AG09309 (cell line): ENCODE measurements at places on chromosomes 6 and 20.
A peak's percentile ranks its signal among the peaks of the same experiment; 100 is the strongest.

DNA sequence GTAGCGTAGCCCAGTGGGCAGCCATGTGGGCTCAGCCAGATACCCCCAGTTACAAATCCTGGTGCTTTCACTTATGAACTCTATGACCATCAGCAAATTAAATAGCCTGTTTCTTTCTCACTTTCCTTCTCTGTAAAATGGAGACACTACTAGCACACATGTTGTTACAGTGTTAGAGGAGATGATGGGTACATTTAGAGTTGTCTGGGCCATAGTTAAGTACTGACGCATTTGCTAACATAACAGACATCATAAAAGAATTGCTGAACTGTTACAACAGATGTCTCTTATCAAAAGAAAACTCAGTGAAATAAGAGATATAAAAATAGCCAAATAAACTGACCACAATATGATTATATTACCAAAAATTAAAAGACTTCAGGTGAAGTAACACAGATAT, 69.9 kb upstream of the DOK5 start:
- DNase-seq: no peak

DNA sequence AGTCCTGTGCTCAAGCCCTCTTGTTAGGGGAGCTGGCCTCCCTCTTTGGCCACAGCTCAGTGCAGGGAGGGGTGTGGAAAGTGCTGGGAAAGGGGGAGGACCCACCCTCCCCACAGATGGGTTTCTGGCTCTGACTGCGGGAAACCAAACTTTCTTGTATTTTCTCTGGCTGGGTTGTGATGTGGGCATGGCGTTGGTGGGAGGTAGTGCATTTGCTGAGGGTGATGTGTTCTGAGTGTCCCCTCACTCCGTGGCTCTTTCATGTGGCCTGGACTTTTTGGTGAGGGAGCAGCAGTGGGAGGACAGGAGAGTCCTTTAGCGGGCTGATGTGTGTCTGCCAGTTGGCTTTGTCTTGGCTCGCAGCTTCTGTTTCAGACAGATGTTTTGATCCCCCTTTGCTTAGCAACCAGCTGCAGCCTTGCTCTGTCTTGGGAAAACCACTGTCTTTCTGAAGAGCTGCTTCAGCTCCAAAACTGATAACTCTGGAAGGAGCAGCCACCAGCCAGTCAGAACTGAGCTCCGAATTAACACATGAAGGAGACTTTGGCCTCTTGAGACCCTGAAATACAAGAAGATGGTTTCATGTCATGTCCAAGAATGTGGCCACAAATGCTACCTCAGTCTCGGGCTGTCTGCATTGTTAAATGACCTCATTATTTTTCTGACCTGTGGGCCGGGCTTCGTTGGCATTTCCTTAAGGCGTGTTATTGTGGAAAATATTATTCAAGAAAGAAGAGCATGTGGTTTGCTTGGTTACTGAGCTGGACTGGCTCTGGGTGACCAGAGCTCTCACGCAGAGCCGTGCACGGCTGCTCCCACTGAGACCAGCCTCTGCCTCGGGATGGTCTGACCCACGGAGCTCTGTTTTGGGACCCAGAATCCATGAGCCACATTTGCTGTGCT, 21.5 kb downstream of the SYNJ2 start:
- DNase-seq: peak; percentile 89

DNA sequence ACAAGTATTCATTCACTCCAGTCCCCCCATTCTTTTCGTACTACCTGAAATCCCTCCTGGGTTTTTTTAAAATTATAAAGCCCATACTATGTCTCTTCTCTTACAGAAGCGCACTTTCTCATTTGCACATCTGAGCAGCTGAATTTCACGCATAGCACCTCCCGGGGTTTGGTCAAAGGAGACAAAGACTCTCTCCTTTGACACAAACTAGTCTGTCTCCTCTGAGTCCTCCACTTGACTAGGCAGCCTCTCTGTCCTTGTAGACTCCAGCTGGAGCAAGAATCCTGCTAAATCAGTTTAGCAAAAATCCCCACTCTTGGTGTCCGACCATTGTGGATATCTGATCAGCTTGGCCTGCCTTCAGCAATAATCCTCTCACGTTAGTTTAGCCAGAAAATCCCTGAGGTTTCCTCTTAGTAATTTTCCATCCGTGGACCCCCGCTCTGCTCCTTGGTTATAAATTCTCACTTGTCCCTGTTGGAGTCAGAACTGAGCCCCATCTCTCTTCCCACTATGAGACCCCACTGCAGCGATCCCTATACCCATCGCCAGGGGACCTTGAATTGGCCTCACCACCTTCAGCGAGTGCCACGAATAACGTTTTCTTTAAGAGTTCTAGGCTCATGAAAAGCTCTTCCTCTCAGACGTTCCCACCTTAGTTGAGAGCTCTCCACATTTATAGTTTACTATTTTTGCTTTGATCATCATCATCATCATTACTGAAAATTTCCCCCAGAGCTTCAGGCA, 29.0 kb downstream of the PDYN start:
- no peak for DNase-seq

- no peak for DNase-seq
Observed at GRCh38 chr6:25963426-25964123, 973 bp downstream of the TRIM38 start.

GRCh38 chr6:116994447-116994846, 117.4 kb downstream of the RFX6 start:
- no peak for DNase-seq

DNA sequence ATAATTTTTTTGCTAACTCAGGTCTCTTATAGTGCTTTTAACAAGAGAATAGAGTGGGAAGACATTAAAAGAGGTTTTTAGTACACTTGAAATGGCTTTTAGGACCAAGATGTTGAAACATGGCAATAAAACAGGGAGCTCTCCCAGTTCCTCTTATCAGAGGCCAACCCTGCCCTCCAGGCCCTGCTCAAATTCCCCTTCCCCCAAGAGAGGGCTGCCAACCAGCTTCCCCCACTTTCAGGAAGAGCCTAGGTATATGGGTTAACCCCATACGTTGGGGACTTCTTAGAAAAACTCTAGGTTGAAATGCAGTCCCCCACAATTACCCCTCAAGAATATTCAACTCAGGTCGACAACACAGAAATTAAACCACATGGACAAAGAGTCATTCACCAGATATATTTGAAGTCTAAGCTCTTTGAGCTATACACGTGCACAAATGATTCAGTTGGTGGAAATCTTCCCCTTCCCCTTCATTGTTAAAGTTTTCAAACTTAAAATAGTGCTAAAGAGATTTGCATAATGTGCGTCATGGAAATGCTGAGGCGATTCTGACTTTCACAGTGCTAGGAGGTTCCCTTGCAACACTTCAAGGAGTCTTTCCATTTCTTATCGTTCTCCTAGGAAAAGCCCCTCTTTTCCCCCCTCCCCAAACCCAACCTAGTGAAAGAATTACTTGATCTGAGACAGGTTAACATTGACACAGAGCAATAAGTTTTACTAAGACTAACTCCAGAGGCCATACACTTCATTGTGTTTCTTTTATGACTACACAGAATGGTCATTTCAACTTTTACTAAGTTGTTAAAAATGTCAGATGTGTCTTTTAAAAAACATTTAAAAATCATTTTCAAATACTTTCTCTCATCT, 49.8 kb upstream of the ENPP5 start:
- no peak for DNase-seq
